ENCODE measurements at places on chromosomes 5 and 9.

DNA sequence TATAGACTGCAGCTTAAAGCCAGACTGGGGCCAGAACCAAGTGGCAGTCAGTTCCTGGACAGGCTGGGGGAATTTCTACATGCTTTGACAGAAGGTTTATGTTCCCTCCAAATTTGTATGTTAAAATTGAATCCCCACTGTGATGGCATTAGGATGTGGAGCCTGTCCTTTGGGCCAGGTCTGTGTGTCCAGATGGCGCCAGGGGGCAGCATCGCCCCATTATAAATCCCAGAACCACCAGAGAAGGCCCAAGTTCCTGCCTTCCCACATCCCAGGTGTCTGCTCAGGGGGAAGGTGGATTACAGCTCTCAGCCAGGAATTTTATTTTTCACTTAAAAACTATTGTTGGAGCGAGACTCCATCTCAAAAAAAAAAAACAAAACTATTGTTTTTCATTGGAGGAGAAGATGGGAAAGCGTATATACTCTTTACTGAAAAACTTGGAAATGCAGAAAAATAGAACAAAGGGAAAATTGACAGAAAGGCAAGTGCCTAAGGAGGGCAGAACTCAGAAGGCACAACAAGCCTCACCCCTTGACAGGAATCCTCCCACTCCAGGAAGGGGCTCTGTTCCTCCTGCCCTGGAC, 5.0 kb downstream of the IL3 start:
- DNase-seq: no peak

DNA sequence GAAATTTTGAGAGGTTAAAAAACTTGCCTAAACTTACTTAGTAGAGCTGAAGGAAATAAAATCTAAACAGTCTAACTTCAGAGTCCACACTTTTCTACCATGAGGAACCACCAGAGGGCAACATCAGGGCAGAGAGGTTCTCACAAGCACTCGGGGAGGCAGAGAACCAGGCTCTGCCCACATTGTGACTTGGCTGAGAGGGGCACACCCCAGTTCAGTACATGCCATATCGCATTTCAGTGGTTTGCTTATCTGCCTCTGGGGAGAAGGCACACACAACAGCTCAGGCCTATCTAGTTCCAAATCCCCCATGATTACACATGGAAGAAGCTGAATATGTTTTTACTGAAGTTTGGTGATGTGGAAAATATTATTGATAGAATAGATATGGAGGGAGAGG, 49.2 kb downstream of the EQTN start:
- DNase-seq: no peak

GRCh38 chr9:95762322-95762721, 113.2 kb upstream of the ERCC6L2 start:
- DNase-seq: no peak

DNA sequence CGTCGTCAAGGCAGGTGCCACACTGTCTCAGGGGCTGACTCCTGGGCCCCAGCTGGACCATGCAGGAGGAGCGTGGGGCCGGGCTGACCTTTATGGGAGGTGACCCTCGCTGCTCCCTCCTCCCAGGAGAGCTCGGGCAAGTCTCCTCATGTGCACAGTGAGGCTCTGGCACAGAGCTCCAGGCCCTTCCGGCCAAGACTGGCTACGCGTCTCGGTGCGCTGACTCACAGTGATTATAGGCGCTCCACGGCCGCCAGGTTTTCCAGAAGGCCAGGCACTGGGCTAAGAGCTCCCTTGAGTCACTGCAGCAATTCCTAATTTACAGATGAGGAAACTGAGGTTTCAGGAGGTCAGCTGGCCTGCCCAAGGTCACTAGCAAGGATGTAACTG, 47.4 kb downstream of the VAV2 start:
- no peak for DNase-seq

DNA sequence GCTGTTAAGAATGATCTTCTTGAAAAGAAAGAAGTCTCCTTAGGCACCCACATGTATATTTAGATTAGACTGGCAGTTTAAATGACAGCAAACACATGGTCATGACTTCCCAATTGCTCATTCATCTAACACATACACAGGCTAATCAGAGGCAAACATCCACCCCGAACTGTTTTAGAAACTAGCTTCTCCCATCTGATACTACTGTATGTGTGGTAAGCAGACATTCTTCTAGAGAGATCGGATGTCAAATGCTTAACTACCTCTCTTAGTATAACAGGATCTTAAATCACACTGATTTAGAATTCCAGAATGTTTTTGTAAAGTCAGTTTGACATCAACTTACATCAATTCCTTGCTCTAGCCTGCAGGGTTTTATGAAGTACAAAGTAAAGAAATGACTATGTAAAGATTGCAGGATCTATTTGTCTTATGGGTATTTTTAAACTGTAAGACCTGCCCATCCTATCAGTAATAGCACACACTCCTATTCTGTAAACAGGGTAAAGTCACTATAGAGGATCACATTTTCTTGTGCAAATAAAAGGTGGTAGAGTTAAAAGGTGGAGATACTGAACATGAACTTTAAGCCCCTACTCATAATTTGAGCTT, 239.7 kb downstream of the MLLT3 start:
- DNase-seq: no peak

GRCh38 chr5:87722286-87722685, 309.6 kb upstream of the CCNH start:
- DNase-seq: no peak

All from stimulated activated CD8-positive, alpha-beta memory T cell treated with anti-CD3 and anti-CD28 coated beads, Interleukin-15, amount 100 ng/mL, for 4 hours (primary cell).